ENCODE measurements at places on chromosomes 12 and 14.

DNA sequence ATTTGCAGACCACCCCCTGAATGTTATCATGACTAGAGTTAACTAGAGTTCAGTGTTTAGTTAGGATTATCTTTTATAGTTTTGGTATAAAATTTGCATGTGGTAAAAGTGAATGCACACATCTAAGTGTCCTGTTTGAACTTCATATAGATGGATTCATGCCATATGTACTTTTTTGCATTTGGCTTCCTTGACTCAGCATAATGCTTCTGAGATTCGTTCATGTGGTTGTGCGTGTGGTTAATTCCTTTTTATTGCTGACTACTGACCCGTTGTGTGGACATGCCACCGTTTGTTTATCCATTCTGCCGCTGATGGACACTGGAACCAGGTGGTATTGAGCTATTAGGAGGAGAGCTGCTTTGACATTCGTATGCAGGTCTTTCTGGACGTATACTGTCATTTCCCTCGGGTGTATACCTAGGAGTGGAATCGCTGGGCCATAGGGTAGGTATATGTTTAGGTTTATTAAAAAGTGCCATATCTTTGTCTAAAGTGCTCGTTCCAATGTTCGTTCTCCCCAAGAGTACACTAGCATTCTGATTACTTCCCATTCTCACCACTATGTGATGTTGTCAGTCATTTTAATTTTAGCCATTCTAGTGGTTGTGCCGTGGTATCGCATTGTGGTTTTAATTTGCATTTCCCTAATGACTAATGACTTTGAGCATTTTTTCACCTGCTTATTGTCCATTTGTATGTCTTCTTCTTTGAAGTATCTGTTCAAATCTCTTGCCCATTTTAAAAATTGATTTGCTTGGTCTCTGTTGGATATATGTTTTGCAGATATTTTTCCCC, 37.7 kb downstream of the RIN3 start:
- no peak for DNase-seq

- DNase-seq = no peak
These were observed 101.4 kb downstream of the GPR65 start for GRCh38 chr14:88106377-88106776.

- no peak for DNase-seq
These were observed 192.9 kb downstream of the PRKD1 start for GRCh38 chr14:29734732-29735131.

GRCh38 chr14:72568296-72568992, 325.5 kb downstream of the DPF3 start:
- DNase-seq = no peak

DNA sequence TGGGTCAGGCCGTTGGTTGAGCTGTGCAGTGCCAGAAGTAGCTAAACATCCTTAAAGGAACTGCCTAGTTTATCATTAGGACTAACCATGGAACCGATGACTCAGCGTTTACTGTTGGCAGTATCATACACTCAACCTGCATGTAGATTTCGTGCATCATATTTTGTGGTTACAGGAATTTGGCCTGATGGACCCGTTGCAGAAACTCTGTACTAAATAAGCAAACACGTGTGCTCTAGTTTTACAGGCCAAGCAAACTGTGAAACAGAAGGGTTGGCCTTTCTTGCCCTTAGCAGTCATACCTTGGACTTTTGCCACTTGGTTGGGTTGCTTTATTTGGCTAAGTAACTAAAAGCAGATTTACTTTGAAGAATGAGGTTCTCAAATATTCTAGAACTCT, 35.6 kb downstream of the DGLUCY start:
- DNase-seq = no peak

DNA sequence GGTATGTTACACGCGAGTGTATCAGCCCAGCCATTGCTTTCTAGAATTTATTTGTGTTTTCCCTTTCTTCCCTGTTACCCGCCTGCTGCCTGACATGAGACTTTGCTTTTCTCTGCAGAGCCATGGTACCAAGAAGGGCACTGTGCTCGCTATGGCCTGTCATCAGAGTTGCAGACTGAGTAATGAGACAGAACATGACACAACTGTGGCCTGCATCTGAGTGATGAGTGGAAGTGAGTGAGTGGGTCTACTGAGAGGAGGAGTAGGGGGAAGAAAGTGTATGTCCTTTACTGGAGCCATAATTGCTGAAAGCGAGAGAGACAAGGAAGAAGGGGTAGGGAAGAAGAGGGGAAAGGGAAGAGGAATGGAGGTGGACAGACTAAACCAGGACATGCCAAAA, 2.9 kb downstream of the RILPL1 start:
- DNase-seq = no peak

GRCh38 chr12:27316947-27317346, 15.7 kb upstream of the BMAL2 start:
- no peak for DNase-seq

DNA sequence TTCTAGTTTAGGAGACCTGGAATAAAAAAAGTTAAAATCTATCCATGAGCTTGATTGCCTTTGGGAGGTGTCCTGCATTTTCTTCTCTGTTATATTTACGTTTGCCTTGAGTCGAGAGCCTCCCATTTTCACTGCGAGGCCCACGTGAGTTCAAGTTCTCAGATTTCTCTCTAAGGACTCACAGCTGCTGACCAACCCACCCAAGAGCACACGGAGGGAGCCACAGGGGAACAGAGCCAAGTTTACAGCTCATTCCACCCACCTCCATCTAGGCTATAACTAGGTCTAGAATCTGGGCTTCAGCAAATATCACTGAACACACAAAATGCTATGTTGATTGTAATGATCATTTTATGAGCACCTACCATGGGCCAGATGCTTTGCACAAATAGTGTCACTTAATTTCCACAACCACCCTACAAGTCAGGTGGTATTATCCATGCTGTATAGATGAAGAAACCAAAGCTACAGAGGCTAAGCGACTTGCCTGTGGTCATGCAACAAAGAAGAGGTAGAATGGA, 16.7 kb downstream of the ALDH1L2 start:
- no peak for DNase-seq

DNA sequence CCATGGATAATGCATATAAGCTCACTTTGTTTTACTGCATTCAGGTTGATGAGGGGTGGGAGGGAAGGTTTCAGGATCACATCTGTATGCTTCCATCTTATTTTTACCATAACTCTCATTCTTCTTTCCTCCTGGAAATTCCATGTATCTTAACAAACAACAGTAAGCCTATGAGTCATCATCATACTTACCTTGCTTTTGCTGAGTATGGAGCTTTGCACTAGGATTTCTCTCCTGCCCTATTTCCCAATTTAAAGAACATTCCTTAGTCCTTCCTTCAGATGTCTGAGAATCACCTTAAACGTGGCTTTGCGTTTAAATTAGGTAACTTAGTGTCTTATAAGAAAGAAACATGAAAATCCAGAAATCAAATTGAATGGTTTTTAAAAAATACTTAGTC, 1.6 kb upstream of the CLEC14A start:
- no peak for DNase-seq

GRCh38 chr12:26692407-26692806, 140.6 kb downstream of the ITPR2 start:
- no peak for DNase-seq

DNA sequence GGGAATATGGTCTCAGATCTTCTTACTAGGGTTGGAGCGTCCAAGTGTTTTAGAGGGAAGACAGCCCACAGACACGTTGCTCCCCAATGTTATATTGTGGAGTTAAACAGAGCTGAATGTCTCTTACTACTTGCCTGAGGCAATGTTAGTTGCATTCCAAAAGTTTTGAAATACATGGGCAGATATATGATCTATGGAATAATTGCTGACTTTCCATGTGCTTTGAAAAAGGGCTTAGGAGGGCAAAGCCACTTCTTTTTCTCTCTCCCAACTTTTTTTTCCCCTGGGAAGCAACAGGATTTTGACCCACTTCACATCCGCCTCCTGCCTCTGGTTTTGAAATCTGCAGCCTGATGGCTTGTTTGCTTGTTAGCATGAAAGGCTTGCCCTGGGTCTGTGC, 33.7 kb upstream of the PAX9 start:
- no peak for DNase-seq

GRCh38 chr14:106619606-106620005, 1093.2 kb downstream of the TMEM121 start:
- DNase-seq = no peak

- no peak for DNase-seq
These were observed 9.8 kb downstream of the DAD1 start for GRCh38 chr14:22579236-22579635.

GRCh38 chr14:86521843-86522242, 991.9 kb downstream of the FLRT2 start:
- no peak for DNase-seq

Data from hypothalamus (tissue), 51 donors.